ENCODE measurements at places on chromosomes 7 and 10.
A peak's percentile ranks its signal among the peaks of the same experiment; 100 is the strongest.

DNA sequence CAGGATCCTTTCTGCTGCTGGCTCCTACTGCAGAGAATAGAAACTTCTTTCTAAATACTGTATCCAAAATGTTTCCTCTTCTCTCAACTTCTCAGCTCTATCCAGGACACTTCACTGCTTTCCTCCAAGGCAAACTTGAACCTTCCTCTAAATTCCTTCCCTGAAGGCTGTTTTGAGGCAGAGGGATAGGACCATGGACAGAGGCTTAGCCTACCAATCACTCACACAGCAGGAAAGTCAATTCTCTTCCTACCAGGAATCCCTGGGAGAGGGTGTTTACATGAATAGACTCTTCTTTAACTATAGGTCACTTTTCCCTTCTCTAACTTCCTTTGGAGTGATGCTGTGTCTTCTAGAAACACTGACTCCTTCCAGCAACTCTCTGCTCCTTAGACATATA lies 115.6 kb upstream of the MKLN1 start:
- DNase-seq: no peak

DNA sequence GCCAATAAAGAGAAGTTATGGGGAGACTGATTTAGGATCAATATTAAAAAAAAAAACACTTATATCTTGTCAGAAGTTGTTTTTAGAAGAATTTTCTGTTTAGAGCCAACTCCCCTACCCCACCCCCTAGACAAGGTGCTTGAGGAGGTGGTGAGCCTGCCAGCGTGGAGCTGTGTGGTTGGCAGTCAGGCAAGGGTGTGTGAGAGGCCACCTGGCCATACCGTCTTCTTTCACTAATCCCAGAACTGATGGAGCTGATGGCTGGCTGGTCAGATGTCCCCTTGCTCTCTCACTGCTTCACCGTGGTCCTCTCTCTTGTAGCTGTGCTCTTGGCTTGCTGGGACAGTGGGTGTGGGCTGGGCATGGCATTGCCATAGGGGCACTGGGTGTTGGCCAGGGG lies 34.3 kb downstream of the NACAD start:
- no peak for DNase-seq

DNA sequence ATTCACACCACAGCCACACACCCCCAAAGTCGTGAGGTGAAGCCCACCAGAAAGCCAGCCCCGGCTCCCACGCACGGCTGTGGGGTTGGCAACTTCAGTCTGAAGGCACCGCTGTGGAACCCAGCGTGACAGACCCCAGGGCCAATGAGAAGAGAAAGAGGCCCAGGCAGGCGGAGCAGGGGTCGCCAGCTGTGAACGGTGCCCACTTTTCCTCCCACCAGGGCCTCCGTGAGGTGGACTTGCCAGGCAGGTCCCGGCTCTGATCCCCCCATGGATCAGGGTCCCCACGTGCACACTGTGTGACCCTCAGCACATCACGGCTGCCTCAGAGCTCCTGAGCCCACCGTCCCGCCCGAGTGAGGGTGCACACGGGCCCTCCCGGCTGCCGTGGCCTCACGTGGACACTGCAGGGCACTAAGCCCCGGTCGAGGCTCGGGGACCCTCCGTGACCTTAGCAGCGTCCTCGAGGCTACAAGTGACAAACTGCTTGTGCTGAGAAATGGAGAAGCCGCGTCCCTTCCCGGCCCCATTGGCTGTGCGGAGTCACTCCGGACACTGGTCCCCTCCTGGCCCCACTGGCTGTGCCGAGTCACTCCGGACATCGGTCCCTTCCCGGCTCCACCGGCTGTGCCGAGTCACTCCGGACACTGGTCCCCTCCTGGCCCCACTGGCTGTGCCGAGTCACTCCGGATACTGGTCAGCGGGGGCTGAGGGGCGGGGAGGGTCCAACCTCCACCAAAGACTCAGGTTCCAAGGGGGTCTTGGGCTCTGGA lies 72.4 kb upstream of the PDGFA start:
- DNase-seq: no peak

- no peak for DNase-seq
Observed at GRCh38 chr10:88515235-88515634, 67.9 kb downstream of the RNLS start.

DNA sequence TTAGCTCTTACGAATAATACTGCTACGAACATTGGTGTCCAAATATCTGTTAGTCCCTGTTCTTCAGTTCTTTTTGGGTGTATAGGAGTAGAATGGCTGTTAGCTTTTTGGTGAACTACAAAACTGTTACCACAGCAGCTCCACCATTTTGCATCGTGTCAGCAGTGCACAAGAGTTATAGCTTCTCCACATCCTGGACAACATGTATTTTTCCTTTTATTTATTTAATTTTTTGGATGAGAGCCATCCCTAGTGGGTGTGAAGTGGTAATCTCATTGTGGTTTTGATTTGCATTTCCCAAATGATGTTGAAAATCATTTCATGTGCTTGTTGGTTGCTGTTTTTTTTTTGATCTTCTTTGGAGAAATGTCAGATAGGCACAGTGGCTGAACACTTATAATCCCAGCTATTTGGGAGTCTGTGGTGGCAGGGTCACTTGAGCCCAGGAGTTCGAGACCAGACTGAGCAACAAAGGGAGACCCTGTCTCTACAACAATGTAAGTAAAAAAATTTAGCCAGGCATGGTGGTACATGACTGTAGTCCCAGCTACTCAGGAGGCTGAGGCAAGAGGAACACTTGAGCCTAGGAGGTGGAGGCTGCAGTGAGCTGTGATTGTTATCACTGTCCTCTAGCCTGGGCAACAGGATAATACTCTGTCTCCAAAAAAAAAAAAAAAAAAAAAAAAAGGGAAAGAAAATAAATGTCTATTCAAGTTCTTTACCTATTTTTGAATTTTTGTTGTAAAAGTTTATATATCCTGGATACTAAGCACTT lies 31.7 kb downstream of the TRIM24 start:
- no peak for DNase-seq

DNA sequence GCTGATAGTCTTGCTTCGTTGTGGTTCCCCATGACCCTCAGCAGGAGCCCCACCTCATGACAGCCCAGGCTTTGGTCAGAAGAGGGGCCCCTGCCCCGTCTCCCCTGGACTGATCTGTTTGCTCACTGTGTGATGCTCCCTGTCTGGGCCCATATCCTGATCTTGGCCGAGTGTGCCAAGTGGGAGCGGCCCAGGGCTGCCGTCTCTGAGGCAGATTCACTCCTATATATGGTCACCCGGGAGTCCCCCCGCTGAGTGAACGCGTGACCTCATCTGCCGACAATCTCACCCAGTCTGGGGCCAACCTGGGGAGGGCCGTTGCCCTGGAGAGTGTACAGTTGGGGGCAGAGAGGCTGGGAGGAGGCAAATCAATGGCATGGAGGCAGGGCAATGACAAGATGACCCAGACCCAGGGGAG lies 34.5 kb downstream of the PPIF start:
- peak; percentile 87 for DNase-seq
